ENCODE measurements at places on chromosomes 6 and 20.

- DNase-seq = peak; percentile 66
Measured at GRCh38 chr6:22471132-22471690, 98.2 kb upstream of the HDGFL1 start.

DNA sequence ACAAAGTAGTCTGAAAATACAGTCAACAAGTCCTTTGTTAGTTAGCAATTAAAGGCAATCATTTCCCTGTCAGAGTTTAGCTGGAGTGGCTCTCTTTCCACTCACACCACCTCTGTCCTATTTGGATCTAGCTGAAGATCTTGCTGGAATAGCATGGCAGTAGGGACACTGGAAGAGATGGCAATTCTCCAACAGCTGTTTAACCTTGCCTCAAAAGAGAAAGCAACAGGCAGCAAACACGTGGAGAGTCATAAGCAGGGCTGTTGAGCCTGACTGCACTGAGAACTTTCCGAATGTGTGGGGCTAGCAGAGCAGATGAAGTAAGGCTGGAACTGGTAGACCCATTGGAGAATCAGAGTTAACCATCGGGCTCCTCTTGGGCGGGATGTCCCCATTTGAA is 38.0 kb upstream of the PRSS35 start:
- DNase-seq = no peak

DNA sequence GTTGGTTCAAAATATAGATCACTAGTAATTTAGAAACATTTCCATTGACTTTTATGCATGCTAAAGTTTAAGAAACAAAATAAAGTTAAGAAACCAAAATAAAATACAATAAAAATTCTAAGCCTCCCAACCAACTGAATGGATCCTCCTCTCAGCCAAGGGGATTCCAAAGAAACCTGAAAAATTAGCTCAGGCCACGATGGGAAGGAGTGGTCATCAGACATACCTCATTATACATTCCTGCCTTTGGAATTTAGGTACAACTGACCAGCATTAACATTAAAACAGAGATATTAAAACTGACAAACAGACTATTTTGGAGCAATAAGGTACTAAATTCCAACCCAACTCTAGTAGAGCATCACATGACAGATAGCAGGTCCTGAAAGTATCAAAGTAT is 275.2 kb downstream of the PKHD1 start:
- DNase-seq = no peak

DNA sequence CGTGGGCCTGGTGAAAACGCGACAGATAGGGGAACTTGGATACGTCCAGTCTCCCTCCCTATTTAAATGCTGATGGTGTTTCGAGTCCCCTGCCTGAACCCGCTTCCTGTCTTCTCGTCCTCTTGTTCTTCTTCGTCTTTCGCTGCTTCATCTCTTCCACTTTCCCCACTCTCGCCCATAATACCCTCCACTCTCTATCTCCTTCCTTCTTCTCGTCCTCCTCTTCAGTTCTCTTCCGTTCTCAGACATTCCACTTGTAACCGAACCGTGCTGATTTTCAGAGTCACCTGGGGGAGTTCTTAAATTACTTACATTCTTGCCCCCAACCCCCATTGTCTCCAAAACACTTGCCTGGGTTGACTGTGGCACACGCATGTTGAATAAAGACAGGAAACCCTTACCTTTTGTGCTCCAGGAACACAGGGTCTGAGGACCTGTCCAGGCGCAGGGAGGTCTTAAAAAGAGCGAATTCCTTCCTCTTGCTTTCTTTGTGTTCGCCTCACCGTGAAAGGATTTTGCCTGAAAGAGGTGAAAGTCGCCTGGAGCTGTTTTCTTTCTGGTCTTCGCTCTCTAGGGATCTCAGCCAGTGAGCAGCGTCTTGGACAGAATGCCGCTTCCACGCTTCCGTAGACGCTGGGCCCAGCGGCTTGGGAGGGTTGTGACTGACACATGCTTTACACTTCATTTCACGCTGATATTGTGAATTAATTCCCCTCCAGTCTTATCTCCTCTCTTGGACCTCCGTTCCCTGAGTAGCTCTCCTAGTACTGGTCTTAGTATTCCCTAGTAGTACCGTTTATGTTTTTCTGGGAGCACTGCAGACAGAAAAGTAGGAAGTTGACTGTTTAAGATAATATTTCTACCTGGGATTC is 184.0 kb downstream of the GPX5 start:
- DNase-seq = no peak

- no peak for DNase-seq
Measured at GRCh38 chr6:164124986-164125385, 710.5 kb downstream of the QKI start.

GRCh38 chr6:144922120-144922722 is 637.1 kb downstream of the UTRN start:
- peak; percentile 30 for DNase-seq

DNA sequence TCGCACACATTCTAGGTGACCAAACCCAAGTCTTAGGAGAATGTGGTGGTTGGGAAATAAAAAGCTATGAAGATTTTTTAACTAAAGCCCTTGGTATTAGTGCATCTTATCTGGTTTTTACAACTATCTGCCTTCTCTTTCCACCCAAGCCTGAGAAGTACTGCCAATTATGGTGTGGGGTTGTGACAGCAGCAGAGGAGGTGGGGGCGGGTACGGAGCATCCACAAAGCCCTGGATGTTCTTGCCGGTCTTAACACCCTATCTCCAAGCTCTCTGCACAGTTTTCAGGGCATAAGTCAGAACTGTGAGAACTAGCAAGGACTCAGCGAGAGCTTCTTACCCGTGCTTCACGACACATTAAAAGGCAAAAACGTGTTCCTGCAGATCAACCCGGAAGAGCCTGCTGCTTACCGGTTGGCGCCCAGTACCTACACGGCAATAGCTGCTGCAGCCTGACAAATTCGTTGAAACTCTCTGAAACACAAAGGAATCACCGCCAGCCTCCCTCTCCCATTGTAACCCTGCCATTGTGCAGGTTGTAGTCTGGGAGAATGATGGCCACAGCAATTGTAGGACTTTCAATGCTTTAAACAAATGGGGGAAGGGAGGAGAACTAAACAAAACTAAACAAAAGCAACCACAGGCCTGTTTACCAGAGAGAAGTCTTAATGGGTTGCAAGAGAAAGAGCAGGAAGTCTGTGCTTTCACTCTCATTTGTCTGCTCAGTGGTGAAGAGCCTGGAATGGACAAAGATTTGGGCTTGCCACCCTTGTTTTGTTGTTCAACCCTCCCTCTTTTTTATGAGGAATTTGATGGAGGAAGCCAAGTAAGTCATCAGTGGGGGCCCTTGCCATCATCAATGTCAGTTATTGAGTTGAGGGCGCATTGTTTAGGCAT is 461.0 kb upstream of the JARID2 start:
- DNase-seq = no peak

DNA sequence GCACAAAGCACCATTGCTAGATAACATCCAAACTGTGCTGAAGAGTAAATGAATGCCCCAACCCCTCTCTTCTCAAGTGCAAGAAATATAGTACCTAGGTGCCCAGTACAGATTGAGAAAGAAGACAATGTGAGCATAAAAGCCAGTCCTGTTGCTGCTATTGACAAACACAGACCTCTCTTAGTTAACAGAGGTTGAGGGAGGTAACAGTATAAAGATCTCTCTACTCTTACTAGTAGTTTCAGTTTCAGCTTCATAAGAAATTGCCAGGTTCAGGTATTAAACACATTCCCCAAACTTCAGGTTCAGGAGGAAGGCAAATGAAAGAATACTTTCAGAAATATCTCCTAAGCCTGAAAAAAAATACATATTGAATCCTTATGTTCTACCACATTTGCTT is 31.4 kb downstream of the TBC1D32 start:
- DNase-seq = no peak

DNA sequence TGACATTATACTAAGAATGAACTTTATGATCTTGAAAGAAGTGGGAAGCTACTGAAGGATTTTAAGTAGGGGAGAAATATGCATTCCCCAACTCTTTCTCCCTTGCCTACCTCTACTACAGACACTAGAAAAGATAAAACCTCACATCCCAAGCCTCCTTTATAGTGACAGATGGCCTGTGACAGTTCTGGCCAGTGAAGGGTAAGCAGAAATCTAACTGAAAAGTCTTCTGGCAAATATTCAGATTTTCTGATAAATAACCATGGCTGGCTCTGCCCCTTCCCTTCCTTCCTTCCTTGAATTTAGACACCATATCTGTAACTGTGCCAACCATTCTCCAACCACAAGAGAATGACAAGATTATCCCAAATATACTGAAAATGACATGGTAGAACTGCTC is 10.2 kb upstream of the BEND6 start:
- no peak for DNase-seq

DNA sequence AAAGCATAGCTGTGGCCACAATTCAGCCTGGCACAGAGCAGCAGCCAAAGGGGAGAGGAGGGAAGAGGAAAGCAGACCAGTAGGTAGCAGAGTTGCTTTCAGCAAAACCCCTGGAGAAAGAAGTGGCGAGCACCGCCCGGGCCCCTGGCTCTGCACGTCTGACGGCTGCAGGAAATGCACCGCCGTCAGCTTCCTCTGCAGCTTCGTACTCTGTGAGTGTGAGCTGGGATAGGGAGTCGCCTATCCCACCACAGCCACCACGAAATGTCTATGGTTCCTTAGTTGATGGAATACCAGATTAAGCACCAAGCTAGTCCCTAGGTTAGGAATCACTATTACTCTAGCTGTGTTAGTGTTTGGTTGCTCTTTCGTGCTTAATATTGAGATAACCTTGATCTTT is 79.9 kb upstream of the NAA20 start:
- peak; percentile 41 for DNase-seq

- DNase-seq = no peak
Measured at GRCh38 chr6:149969635-149970034, 5.9 kb downstream of the ULBP1 start.

GRCh38 chr20:59123011-59123677 is 40.5 kb upstream of the ZNF831 start:
- DNase-seq = no peak

GRCh38 chr6:22825210-22825609 is 255.8 kb downstream of the HDGFL1 start:
- no peak for DNase-seq

DNA sequence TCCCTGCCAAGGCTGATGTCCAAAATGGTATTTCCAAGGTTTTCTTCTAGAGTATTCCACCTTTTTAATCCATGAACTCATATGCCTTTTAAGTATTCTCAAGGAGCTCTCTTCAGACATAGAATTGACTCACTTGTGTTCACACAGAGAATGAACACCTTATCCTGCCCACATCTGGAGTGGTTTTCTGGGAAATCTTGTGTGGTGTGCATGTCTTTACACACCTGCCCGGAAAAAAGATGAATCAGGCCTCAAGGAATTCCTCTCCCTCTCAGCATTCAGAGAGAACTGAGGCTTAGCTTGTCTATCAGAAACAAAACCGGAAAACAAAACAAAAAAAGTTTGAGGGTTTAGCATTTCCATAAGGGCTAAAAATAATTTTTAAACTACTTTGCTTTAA is 148.8 kb downstream of the TFAP2A start:
- no peak for DNase-seq

GRCh38 chr6:30646450-30647241 is at the start of gene C6orf136:
TSS of gene C6orf136 (plus strand) at chr6:30647133. CDS start at chr6:30647232, 99 bp downstream.
- DNase-seq = peak; percentile 96

DNA sequence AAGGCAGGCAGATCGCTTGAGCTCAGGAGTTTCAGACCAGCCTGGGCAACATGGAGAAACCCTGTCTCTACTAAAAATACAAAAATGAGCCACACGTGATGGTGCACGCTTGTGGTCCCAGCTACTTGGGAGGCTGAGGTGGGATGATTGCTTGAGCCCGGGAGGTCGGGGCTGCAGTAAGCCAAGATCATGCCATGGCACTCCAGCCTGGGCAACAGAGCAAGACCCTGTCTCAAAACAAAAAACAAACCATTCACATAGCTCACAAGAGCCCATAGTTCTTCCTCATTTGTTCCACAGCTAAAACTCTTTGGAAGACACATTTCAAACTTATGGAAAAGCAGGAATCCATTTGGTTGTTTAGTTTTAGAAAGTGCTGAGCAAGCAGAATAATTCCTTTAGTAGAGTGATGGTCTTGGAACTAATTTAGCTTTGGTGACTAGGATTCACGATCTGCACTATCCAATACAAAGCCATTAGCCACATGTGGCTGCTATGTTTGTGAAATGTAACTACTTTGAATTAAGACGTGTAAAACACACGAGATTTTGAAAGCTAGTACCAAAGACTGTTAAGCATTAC is 4.1 kb downstream of the ZNFX1 start:
- no peak for DNase-seq

DNA sequence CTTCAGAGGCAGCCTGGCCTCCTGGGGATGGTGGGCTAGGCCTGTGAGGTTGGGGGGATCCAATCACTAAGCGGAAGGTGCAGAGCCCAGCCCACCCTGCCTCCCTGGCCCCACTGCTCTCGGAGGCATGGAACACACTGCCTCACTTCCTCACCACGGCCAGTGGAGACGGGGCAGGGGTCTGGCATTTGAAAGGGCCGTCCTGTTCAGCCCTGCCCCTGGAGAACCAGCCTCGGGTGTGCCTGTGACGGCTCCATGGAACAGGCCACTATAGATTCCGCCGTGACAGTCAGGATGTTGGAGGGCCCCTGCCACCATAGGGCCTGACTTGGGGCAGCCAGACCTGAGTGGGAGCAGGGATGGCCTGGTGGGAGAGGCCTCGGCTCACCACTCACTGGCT is 110.2 kb downstream of the DACT2 start:
- peak; percentile 18 for DNase-seq

DNA sequence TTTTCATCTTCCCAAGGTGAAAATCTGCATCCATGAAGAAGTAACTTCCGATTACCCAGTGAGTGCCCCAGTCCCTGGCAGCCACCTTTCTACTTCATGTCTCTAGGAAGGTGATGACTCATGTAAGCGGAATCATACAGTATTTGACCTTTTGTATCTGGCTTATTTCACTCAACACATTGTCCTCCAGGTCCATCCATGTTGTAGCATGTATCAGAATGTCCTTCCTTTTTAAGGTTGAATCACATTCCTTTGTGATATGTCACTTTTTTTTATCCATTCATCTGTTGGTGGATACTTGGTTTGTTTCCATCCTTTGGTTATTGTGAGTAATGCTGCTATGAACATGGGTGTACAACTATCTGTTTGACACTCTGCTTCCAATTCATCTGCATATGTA is 176.3 kb upstream of the CDYL start:
- no peak for DNase-seq

GRCh38 chr20:17992224-17992637 is 23.4 kb downstream of the MGME1 start:
- DNase-seq = no peak

- DNase-seq = no peak
Measured at GRCh38 chr6:40936818-40937251, 102.2 kb downstream of the UNC5CL start.

GRCh38 chr20:43159994-43160393 is 29.7 kb downstream of the PTPRT start:
- no peak for DNase-seq
